AG08395 (cell line): ENCODE measurements at places on chromosomes 16 and 17.

DNA sequence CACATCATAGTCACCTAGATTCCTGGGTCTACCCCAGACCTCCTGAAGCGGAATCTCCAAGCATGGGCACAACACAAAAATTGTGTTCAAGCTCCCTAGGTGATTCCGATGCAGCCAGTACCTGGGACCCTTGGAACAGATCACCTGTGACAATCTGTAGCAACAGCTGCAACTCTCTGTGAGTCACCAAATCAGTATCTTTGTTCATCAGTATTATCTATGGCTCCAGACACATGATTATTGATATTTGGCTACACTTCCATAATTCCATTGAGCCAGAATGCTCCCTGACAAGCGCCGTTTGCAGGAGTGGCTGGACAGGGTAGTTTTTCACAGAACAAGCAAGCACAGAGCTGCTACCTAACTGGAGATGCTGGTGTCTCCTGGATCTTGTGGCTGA, 16.2 kb downstream of the SLC6A4 start:
- no peak for DNase-seq

GRCh38 chr17:36856222-36856621, 81.1 kb upstream of the LHX1 start:
- DNase-seq = no peak

GRCh38 chr17:74680213-74680612, 32.5 kb downstream of the CD300LF start:
- no peak for DNase-seq

DNA sequence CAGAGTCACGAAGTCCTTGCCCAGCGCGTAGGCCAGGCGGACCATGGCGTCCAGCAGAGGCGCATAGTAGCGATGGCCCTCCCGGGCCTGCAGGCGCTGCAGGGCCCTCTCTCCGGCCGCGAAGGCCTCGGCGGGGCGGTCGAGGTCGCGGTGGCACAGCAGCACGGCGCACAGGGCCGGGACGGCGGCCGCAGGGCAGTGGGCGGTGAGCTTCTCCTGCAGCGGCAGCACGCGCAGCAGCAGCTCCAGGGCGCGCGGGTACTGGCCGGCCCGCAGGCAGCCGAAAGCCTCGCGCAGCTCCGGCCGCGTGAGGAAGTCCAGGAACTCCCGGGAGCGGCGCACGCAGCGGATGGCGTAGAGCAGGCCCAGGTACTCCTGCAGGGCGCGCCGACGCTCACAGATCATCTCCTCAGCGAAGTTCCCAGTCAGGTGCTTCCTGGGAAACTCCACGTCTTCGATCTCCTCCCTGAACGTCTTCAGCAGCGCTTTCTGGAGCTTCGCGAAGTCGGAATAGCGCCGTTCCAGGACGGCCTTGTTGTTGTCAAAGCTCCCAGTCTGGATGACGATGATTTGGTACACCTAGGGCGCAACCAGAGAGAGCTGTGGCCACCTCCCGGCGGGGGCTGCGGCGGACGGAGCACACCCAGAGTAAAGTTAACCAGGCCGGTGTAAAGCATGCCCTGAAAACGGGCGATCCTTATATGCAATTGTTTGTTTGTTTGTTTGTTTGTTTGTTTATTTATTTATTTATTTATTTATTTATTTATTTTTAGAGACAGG, 7.4 kb downstream of the SNX20 start:
- no peak for DNase-seq

DNA sequence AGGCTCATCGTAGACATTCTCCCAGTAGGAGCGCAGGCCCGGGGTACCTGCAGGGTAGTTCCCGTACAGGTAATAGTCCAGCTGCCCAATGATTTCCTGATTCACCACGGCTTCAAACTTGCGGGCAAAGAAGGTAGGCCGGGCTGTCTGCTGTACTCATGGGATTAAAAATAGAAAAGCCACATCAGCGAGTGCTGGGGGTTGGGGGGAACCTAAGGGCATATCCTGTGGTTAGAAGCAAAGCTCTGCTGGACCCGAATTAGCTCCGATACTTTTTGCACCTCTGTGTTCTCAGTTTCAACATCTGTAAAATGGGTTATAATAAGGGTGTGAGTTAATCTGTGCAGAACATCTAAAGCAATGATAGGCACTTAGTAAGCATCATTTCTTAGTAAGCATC, 336.2 kb downstream of the XYLT1 start:
- DNase-seq = no peak

GRCh38 chr17:30228011-30228410, 7.5 kb downstream of the SLC6A4 start:
- no peak for DNase-seq

GRCh38 chr16:75340741-75341491, 89.5 kb upstream of the BCAR1 start:
- peak; percentile 46 for DNase-seq

DNA sequence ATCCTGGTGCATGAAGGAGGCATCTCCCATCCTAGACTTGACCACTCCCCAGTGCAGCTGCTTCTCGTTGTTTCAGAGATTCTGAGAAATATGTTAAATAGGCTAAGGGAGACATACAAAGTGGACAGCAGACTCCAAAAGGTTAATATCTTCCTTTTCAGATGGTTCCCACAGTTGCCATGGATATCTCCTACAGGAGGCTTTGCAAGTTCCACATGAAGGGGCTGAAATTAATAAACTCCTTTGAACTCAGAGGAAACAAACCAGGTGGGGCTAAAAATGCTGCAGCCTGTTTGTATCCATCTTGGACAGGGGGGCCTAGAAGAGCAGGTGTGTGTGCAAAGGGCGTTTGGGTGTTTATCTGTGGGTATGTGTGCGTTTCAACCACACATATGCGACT, 257.4 kb upstream of the XYLT1 start:
- no peak for DNase-seq

DNA sequence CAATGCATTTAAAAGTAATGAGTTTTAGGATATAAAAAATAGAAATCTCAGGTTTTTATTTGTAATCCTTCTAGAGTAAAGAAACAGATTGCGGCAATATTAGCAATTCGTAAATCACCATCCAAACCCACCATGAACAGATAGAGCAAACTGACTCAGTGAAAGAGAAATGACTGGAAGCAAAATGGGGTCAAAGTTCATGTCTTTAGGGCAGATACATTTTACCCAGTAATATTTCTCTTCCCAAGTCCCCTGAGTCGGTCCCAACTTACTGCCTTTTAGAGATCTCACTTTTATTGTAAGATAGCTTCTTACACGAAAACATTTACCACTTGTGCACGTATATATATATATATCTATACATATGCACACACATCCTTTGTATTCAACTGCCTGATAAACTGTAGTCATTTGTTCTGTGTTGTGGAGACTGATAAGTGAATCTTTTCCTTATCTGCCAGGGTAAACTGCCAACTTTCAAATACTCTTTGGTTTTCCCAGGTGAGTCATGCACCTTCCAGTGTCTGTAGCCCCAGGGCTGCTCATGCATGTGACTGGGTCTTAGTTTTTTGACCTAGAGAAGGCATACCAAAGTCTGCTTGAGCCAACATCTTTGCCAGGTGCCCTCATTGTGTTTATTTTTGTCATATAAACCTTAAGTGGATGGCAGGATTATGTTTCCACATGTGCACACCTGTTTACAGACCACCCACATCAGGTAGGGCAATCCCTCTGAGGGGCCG, 7.8 kb upstream of the IRF8 start:
- DNase-seq = no peak

- peak; percentile 50 for DNase-seq
Measured at GRCh38 chr16:70395345-70395901, 43.5 kb downstream of the ST3GAL2 start.

- no peak for DNase-seq
Measured at GRCh38 chr16:4745274-4745569, 10.9 kb downstream of the DNAAF8 start.

- DNase-seq = no peak
Measured at GRCh38 chr17:44786551-44787081, 27.8 kb downstream of the ADAM11 start.

DNA sequence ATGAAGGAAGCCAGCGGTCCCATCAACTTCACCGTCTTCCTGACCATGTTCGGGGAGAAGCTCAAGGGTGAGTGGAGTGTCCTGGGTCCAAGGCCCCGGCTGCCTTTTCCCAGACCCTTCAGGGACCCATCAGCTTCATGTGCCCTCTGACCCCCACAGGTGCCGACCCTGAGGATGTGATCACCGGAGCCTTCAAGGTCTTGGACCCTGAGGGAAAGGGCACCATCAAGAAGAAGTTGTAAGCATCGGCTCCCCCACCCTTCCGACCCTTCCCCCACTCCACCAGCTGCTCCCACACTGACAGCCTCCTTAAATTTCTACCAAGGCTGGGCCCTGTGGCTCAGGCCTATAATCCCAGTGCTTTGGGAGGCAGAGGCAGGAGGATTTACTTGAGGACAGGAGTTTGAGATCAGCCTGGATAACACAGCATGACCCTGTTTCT, 1.9 kb downstream of the MYL11 start:
- DNase-seq = no peak

DNA sequence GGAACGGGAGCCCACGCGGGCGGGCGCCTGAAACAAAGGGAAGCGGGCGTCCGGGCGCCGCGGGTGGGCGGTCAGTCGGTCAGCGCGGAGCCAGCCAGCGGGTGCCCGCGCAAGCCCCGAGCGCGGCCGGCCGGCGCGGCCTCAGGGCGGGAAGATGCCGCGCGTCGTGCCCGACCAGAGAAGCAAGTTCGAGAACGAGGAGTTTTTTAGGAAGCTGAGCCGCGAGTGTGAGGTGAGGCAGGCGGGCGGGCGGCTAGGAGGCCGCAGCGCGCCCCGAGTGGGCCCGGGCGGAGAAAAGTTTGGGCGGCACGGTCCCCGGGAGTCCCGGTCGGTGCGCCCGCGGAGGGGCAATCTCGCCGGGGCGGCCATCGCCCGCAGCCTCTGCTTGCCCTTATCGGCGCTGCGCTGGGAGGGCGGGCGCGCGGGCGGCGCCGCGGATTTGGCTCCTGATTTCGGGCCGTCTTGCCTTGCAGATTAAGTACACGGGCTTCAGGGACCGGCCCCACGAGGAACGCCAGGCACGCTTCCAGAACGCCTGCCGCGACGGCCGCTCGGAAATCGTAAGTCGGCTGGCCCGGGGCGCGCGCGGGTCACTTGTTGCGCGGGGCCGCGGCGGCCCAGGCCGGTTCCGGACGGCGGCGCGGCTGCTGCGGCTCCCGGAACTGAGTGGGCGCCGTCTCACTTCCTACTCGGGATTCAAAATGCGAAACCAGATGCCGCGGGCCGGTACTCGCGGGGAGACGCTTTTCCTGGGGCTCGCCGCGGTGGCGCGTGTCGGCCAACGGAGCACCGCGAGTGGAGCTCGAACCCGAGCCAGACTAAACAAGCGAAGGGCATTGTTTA, 526 bp downstream of the CBFB start:
- peak; percentile 62 for DNase-seq

DNA sequence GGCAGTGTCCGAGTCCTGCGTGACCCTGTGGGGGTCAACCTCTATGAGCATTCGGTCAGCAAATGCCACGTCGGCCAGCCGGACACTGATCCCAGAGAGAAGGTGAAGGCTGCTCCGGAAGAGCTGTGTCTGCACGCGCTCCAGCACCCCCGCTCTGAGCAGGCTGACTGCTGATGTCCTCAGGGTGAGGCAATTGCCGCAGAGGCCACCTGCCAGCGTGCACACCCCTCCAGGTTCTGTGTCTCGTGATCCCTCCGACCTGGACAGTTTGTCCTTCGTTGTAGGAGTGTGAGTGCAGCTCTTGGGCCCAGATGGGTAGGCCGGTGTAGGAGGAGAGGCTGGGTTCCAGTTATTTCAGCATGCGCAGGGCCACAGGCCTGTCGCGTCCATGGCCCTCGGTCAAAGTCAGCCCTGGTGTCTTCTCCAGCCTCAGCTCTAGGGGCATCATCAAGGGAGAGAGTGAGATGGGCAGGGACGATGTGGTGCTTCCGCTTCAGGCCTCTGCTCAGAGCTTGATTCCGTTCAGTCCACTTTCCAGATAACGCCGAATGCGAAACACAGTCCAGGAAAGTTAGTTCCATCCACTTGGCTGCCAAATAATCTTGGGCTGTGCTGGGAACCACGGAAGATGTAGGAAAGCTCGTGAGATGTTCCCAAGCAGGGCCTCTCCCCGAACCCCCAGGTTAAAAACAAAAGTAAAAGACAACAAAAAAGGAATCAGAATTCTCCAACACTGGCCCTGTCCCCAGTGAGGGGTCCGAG, 15.1 kb upstream of the NCBP3 start:
- DNase-seq = no peak

GRCh38 chr16:11411059-11411550, 65.8 kb downstream of the RMI2 start:
- no peak for DNase-seq
